ENCODE measurements at places on chromosomes 3 and 15.

GRCh38 chr3:128369881-128370642 lies 96.6 kb downstream of the DNAJB8 start:
- DNase-seq: no peak

DNA sequence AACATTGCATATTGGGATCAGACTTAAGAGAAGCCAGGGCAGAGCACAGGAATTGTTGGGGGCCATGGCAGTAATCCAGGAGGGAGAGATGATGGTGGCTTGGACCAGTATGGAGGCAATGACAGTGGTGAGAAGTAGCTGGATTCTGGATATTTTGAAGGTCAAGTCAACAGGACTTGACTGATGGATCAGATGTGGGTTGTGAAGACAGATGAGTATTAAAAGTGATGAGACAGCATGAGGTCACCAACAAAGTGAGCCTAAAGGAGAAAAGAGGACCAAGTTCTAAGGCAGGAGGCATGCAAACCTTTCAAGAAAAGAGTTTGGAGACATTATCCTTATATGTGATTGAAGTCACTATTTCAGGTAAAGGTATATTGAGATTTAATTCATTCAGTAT lies 56.6 kb upstream of the TIPARP start:
- DNase-seq: no peak

DNA sequence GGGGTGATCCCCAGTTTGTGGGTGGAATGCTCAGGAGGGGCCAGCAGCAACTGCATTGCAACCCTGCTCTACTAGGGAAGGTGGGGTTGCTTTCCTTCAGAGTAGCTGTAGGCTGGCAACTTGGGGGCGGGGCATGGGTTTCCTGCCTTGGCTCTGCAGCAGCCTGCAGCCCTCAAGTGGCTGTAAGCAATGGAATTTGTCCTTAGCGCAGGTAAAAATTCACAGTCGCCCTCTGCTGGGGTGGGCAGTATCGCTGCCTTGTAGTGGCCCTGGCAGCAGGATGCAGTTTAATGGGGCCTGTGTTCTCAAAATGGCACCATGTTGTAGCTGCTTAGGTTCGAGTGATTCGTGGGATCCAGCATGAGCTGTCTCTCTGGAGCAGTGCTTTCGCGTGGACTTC lies 29.8 kb downstream of the STT3B start:
- DNase-seq: peak; percentile 20

DNA sequence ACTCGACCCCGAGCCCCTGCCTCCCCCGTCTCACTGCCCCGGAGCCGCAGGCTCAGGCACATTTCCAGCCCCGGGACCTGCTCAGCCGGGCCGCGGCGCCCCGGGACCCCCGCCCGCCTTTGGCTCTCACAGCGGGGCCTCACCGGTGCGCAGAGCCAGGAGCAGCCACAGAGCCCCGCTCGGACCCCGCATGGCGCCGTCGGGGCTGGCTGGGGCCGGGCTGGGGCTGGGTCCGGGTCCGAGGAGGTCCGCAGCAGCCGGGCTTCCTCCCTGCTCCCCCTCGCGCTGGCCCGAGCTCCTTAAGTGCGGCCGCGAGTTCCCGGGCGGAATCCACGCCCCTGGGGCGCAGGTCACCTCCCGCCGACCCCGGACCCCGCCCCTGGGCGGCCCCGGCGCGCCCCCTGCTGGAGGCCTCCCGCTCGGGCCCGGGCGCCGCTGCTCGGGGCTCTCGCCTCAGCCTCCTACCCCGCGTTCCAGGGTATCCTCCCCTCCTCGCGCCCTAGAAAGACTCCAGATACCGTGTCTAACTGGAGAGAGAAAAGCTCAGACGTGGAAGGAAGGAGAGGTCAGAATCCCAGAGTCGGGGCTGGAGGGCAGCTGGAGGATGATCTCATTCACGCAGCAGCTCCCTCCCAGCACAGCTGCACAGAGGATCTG lies at the start of gene MELTF:
Gene MELTF, minus strand, starts transcription at position 307 of the 657 bp plus-strand sequence. Its CDS starts 115 bp downstream, at position 192.
- peak; percentile 74 for DNase-seq

DNA sequence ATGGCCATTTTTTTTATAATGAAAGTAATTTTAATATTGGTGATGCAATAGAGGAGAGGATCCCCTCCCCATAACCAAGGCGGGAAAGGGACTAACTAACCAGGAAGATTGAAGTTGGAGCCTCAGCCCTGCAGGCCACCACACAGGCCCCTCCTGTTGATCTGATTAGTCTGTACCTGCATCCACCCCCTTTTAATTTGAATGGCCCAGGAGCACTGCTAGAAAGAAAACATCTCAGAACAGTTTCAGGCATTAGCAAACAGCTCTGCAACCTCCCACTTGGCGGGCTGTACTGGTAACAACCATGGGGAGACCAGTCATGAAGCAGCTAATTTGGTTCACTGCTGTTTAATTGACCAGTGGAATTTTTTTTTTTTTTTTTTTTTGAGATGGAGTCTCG lies 10.3 kb downstream of the CAV3 start:
- no peak for DNase-seq

GRCh38 chr15:89106200-89106599 lies 17.9 kb downstream of the ABHD2 start:
- no peak for DNase-seq

- no peak for DNase-seq
Observed at GRCh38 chr3:42090973-42091731, at the start of gene TRAK1. Gene TRAK1, plus strand, starts transcription at chr3:42091357. Its CDS starts 113 bp downstream, at chr3:42091470.

All from activated CD4-positive, alpha-beta T cell treated with anti-CD3 and anti-CD28 coated beads, Interleukin-10, Interleukin-2, amounts not matched to agents 100 ng/mL and 50 ng/mL, durations not matched to agents 16 hours and 8 hours (primary cell).